ENCODE measurements at places on chromosomes 1 and 21. TPM values are rescaled to one million over a fixed set of nuclear protein-coding genes. Genes with fewer than 3 reads are reported as not detected.

- no peak for DNase-seq
Observed at GRCh38 chr1:67619080-67619479, 65.9 kb upstream of the GADD45A start.

DNA sequence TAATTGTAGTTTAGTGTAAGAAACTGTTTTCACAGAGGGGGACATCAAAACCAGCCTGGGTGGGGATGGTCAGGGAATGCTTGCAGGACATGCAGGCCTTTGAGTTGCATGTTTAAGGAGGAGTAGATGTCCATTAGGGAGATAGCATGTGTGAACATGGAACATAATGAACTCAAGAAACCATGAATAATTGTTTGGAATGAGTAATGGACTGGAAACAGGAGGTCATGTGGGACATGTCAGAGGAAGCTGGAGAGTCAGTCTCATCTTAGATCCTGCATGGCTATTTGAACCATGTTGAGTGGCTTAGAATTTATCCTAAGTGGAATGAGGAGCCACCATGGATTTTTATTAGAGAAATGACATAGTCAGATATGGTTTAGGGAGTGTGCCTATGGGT is 86.4 kb downstream of the RPE65 start:
- DNase-seq = no peak

- DNase-seq = no peak
Observed at GRCh38 chr1:240126821-240127220, 35.1 kb downstream of the FMN2 start.

GRCh38 chr1:77825131-77825709 is 45.8 kb downstream of the MIGA1 start:
- peak; percentile 3 for DNase-seq

GRCh38 chr1:232669981-232670747 is 40.2 kb upstream of the SIPA1L2 start:
- no peak for DNase-seq

DNA sequence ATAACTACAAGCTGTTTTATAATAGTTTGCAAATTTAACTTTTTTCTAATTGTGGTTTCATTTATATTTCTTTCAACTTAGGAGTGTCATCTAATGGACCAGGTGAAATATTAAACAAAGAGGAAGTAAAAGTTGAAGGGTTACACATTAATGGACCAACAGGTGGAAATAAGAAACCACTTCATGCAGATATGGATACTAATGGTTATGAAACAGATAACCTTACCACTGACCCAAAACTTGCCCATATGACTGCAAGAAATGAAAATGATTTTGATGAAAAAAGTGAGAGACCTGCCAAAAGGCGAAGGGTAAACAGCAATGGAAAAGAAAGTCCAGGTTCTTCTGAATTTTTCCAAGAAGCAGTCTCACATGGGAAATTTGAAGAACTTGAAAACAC is 59.7 kb downstream of the MIER1 start:
- DNase-seq = no peak

GRCh38 chr1:94110021-94110761 is 10.8 kb downstream of the ABCA4 start:
- DNase-seq = no peak

DNA sequence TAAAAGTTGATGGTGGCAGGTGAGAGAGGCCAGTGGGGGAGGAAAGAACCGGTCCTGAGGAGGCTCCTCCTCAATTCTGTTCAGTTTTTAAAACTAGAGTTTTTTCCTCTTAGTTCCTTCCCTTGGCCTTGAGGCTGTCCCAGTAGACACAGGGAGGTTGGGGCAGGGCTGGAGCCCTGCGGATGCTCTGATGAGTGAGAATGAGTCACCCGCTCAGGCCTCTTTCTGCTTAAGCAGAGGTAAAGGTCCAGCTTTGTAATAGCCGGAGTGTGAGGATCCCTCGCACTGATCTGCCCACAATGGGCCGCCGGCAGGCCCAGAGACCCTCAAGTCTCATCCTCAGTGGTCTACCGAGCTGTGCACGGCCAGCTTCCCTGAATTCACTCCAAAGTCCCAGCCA is 49.6 kb upstream of the IRF2BP2 start:
- DNase-seq = no peak

GRCh38 chr1:212484701-212485570 is 52.2 kb downstream of the NENF start:
- DNase-seq = no peak

DNA sequence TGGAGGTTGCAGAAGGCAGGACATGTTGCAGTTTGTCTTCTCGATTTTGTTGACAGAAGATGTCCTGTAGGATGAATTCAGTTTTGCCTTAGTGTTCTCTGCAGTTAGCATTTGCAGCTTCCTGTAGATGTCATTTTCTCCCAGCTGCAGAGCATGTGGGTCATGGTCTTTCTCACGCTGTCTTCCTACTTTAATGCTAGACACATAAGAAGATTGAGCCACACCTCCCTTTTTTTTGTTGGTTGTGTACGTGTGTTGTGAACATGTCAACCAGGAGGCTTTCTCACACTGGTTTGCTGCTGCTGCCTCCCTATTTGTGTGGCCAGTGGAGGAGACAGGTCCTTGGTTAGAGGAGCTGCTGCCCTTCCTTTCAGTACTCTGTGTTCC is 110.7 kb downstream of the VPS13D start:
- no peak for DNase-seq

GRCh38 chr1:113787663-113788062 is 24.6 kb downstream of the RSBN1 start:
- no peak for DNase-seq

GRCh38 chr1:224543453-224543852 is 72.7 kb upstream of the CNIH3 start:
- no peak for DNase-seq

DNA sequence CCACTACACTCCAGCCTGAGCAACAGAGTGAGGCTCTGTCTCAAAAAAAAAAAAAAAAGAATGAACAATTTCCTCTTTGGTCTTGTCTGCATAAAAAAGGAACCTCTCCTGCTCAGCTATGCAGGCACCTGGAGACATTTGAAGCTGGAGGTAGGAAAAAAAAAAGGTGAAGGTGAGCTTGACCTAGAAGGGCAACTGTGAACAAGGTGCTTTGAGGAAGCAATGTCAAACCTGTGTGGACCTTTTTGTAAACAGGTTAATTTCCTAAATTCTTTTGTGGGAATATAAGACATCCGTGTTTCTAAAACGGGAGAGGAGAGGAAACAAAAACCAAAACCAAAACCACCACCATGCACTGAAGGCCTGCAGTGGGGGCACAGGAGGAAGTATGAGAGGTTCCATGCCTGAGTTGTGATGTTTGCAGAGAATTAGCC is 77.5 kb downstream of the SLC45A1 start:
- DNase-seq = peak; percentile 72

DNA sequence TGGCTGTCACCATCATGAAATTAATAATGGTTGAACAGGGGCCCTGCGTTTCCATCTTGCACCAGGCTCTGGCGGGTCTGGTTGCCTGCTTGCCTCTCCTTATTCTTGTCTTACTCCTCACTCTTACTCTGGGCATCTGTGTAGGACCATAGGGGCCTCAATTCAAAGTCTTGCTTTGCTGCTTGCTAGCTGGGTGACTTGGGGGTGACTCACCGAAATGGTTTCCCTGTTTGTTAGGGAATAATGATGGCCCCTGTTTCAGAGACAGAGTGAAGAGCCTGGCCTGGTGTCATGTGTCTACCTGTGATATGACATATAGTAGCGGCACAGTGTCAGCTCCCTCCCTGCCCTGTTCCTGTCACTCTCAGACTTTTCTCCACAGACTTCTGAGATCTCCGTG is 24.6 kb downstream of the KCNC4 start:
- no peak for DNase-seq

- peak; percentile 30 for DNase-seq
Observed at GRCh38 chr1:153422450-153423068, 6.2 kb downstream of the S100A7A start.

NR1I3 gene
- not detected for polyA plus RNA-seq

PKP1 gene
- polyA plus RNA-seq = not detected

PTGER3 gene
- polyA plus RNA-seq = not detected

TNFRSF1B gene
- 29.0 TPM for polyA plus RNA-seq

NDUFV3 gene
- 12.9 TPM for polyA plus RNA-seq

Measured in naive B cell (primary cell).